IMR-90 (cell line): ENCODE measurements at places on chromosomes 6 and 20. TPM values are rescaled to one million over a fixed set of nuclear protein-coding genes. Genes with fewer than 3 reads are reported as not detected.

The HLA-DQA2 gene
- not detected in 2 replicates for total RNA-seq

The TNFRSF21 gene
- 2.5 and 2.9 TPM in 2 replicates for total RNA-seq

The FAM184A gene
- total RNA-seq: not detected in 2 replicates

The TCF21 gene
- 6.6 and 8.1 TPM in 2 replicates for total RNA-seq

The LINC00237 gene
- total RNA-seq: not detected in 2 replicates

The TRIM40 gene
- not detected in 2 replicates for total RNA-seq

The WFDC2 gene
- total RNA-seq: not detected in 2 replicates

The RFX6 gene
- not detected in 2 replicates for total RNA-seq

The BANF2 gene
- not detected in 2 replicates for total RNA-seq

The FAXC gene
- 1.1 and 1.9 TPM in 2 replicates for total RNA-seq

The SEL1L2 gene
- not detected in 2 replicates for total RNA-seq

The DPPA5 gene
- total RNA-seq: not detected in 2 replicates

The FAM229B gene
- total RNA-seq: 8.6 and 11.4 TPM in 2 replicates

The SLC25A27 gene
- total RNA-seq: 0.28 TPM in 1 of 2 replicates, not detected in the other

The PRDM1 gene
- 2.3 and 6.9 TPM in 2 replicates for total RNA-seq

The VPS16 gene
- 41.7 and 48.0 TPM in 2 replicates for total RNA-seq

The B3GALT4 gene
- 0.72 and 0.83 TPM in 2 replicates for total RNA-seq

The TBX18 gene
- total RNA-seq: 0.83 and 1.3 TPM in 2 replicates

The FUCA2 gene
- total RNA-seq: 44.1 and 52.5 TPM in 2 replicates

The GTSF1L gene
- not detected in 2 replicates for total RNA-seq

The EPPIN gene
- not detected in 2 replicates for total RNA-seq

The ZSCAN23 gene
- total RNA-seq: 5.3 and 8.4 TPM in 2 replicates

The COL19A1 gene
- under 0.01 TPM in 1 of 2 replicates, not detected in the other for total RNA-seq

The COQ3 gene
- total RNA-seq: 8.2 and 9.2 TPM in 2 replicates

The ERVFRD-1 gene
- total RNA-seq: not detected in 2 replicates

The GMNN gene
- total RNA-seq: 19.7 and 33.1 TPM in 2 replicates

The TMEM74B gene
- total RNA-seq: not detected in 2 replicates

The DNMT3B gene
- total RNA-seq: 1.3 and 1.4 TPM in 2 replicates

The MYLK2 gene
- total RNA-seq: 0.18 and 0.28 TPM in 2 replicates

The ZBTB12 gene
- 2.0 and 2.5 TPM in 2 replicates for total RNA-seq

The TCF15 gene
- total RNA-seq: not detected in 2 replicates

The EYA2 gene
- 2.3 and 2.5 TPM in 2 replicates for total RNA-seq

The HMGCLL1 gene
- total RNA-seq: not detected in 2 replicates

The ZNF76 gene
- total RNA-seq: 15.3 and 19.9 TPM in 2 replicates

The GNMT gene
- not detected in 2 replicates for total RNA-seq

The LBP gene
- not detected in 2 replicates for total RNA-seq

The SLCO4A1 gene
- total RNA-seq: 0.56 and 0.72 TPM in 2 replicates

The GPSM3 gene
- total RNA-seq: 3.0 and 3.9 TPM in 2 replicates

The ID4 gene
- total RNA-seq: 3.0 and 11.1 TPM in 2 replicates

The KHDC1L gene
- total RNA-seq: 0.18 TPM in 1 of 2 replicates, not detected in the other
